ENCODE measurements at places on chromosomes 1 and 21.

DNA sequence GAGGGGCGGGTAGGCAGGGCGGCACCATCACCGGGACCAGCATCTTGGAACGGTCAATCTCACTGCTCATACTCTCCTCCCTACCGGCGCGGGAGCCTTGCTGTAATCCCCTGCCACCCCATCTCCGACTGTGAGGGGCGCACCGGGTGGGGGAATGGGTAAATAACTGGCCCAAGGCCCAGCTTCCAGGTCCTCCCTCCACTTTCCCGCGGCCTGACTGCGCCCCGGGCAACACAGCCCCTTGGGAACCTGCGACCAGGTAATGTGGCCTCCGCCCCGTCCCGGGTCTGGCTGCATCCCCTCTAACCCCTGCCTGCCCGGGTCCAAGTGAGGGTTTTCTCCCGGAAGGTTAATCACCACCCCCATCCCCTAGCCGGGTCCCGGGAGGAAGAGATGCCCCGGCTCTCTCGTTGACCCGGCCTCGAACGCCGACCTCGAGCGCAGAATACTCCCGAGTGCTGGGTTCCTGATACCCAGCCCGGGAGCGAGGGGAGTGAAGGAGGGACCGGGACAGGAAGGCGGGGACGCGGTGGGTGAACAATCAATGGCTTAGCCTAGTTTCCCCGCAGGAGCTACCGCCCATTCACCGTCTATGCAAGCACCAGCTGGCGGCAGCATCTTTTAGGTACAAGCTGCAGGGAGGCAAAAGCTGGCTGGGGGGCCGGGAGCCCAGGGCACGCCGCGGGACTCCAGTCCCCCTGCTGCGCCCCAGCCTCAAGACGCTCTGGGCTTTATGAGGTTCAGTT lies 5.9 kb upstream of the LHX9 start:
- DNase-seq = no peak

GRCh38 chr1:5108740-5109139 lies 454.3 kb downstream of the AJAP1 start:
- no peak for DNase-seq

DNA sequence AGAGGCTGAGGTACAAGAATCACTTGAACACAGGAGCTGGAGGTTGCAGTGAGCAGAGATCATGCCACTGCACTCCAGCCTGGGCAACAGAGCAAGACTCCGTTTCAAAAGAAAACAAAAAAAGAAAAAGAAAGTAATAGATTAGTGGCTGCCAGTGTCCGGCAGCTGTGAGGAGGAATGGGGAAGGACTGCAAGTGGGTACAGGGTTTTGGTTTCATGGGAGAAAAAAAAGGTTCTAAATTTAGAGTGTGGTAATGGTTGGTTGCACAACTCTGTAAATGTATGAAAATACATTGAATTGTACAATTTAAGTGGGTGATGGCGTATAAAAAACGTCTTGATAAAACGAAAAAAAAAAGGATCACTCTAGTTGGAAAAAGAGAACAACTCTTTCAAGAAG lies 6.7 kb downstream of the TAF1A start:
- no peak for DNase-seq

- no peak for DNase-seq
Observed at GRCh38 chr21:45478816-45479669, 63.2 kb downstream of the SLC19A1 start.

- no peak for DNase-seq
Observed at GRCh38 chr1:178921499-178921898, 50.6 kb upstream of the ANGPTL1 start.

DNA sequence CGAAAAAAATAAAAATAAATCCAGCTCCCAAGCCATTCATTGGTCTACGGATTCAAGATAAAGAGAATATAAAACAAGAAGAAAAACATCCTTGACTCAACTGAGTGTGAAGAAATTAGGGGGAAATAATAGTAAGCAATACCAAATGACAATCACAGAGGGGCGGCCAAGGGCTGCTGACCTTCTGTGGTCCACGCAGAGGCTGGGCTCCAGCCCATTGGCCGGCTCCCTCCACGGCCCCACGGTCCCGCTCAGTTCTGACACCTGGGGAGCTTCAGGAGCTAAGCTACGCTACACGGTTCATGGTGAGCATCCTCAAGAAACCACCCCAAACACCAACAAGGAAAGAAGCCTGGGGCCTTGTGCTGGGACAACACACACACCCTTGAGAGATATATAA lies 400 bp upstream of the KRTAP10-12 start:
- no peak for DNase-seq

DNA sequence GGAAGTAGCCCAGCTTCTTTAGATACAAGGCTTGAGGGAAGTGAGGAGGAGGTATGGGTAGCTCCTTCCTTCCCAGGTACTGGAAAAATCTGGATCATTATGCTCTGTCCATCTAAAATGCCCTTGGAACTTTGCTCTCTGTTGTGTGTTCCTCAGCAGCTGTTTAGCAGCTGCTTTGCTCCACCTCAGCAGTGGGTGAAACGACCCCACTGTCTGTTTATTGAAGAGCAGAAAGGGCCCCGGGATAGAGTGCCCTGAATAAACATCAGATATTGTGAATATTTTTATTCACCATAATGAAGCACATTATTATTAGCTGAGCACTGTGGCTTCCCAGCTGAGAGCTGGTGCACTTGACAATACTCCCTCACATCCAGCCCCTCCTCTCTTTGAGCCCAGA lies 237.9 kb downstream of the PBX1 start:
- DNase-seq = no peak

DNA sequence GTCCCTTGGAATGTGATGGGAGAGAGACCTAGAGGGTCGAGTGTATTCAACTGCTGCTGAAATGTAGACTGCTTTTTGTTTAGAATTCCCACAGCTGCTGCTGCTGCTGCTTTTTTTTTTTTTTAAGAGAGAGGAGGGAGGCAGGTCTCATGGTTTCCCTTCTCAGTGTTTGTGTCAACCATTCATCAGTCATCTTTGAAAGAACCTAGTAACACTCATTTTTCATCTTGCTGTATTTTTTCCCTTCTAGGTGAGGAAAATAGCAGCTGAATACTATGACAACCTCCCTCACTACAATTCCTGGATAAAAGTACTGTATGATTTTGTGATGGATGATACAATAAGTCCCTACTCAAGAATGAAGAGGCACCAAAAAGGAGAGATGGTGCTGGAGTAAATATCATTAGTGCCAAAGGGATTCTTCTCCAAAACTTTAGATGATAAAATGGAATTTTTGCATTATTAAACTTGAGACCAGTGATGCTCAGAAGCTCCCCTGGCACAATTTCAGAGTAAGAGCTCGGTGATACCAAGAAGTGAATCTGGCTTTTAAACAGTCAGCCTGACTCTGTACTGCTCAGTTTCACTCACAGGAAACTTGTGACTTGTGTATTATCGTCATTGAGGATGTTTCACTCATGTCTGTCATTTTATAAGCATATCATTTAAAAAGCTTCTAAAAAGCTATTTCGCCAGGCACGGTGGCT lies 9.2 kb downstream of the DEGS1 start:
- no peak for DNase-seq

GRCh38 chr1:231667896-231668506 lies 41.4 kb downstream of the DISC1 start:
- DNase-seq = no peak

GRCh38 chr21:41711416-41712007 lies 55.3 kb downstream of the RIPK4 start:
- no peak for DNase-seq

- DNase-seq = no peak
Observed at GRCh38 chr1:20725189-20726117, 7.0 kb downstream of the SH2D5 start.

- DNase-seq = no peak
Observed at GRCh38 chr1:186409091-186409490, 33.5 kb downstream of the ODR4 start.

- DNase-seq = peak; percentile 55
Observed at GRCh38 chr1:184051485-184052193, at the start of gene TSEN15. Gene TSEN15 (plus strand): TSS chr1:184051730. CDS start chr1:184051756, 26 bp downstream.

DNA sequence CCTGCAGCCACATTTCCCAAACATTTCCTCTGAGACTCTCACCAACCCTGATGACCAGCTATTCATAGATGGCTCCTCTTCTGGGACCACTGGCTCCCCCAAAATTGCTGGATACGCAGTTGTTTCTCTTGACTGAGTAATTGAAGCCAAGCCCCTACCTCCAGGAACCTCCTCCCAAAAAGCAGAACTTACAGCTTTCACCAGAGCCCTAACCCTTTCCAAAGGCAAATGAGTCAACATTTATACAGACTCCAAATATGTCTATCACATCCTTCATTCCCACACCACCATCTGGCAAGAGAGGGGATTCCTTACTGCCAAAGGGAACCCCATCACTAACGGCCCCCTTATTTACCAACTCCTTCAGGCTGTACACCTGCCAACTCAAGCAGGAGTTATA lies 20.3 kb upstream of the CA6 start:
- DNase-seq = no peak

- no peak for DNase-seq
Observed at GRCh38 chr1:237712586-237713157, 178.1 kb downstream of the ZP4 start.

DNA sequence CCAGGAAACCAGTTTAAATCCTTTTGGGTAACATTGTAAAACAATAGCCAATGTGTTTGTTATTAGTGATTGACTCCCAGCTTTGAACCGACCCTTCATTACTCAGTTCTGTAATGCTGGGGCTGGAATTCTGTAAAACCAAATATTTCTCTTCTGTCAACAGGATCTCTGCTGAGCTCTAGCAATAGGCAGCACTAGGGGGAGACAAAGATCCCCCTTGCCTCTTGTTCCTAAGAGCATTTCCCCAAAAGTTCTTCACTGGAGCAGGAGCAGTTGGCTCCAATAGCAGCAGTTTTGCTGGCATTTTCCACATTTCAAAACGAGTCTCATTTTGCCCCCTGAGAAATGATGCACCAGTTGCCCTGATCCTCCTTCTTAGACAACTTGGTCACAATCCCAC lies 1671.1 kb downstream of the MRPL39 start:
- DNase-seq = no peak

- DNase-seq = no peak
Observed at GRCh38 chr1:21752186-21752585, 30.8 kb downstream of the USP48 start.

DNA sequence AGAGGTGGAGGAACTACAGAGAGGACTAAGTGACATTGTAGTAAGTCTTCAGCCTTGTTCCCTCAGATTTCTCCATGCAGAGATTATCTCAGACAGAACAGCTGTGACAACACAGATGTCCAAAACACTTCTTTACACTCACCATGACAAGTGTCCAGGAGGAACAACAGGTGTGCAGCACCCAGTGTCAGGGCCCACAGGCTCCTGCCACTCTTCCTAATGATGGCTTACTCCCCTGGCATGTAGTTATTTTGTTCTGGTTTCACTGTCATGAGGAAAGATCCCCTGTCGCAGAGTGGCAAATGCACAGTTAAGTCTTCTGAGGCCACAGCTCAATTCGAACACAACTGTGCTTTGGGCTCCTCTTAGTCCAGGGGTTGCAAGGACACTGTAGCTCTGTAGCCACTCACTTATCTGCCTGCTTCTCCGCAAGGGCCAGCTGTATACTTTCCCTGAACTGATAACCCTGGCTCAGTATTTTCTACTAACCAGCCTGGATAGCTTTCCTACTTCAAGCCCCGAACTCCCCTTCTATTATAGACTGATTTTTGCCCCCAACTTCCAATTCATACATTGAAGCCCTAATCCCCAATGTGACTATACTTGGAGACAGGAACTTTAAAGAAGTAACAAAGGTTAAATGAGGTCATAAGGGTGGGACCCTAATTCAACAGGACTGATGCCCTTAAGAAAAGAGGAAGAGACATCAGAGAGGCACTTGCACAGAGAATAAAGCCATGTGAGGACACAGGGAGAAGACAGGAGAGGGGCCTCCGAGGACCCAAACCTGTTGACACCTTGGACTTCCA lies 11.1 kb downstream of the PDZK1 start:
- no peak for DNase-seq

- no peak for DNase-seq
Observed at GRCh38 chr1:71047635-71048607, at the start of gene PTGER3. Gene PTGER3 (minus strand): TSS chr1:71047816. CDS start chr1:71047577, 239 bp downstream.

GRCh38 chr1:241457421-241457820 lies 62.1 kb downstream of the FH start:
- DNase-seq = no peak

DNA sequence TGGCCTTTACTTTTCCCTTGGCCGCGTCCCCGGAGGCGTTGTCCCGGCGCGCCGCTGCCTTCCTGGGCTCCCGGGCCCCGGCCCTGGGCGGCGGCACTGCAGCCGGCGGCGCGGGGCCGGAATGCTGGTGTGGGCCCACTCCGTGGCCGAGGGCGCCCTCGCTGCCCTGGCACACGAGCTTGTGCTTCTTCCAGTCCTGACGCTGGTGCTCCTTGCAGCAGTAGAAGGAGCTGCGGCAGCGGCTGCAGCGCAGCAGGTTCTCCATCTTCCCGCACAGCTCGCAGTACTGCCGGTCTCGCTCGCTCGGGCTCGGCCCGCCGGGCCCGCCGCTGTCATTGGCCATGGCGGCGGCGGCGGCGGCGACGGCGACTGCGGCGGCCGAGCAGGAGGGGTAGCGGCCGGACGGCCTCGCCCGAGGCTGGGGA lies 529 bp downstream of the EGLN1 start:
- peak; percentile 5 for DNase-seq

- DNase-seq = no peak
Observed at GRCh38 chr1:61828805-61829204, 86.5 kb downstream of the PATJ start.

GRCh38 chr1:66251546-66251945 lies 282.4 kb upstream of the SGIP1 start:
- no peak for DNase-seq

GRCh38 chr1:96478228-96478627 lies 243.4 kb upstream of the PTBP2 start:
- no peak for DNase-seq

DNA sequence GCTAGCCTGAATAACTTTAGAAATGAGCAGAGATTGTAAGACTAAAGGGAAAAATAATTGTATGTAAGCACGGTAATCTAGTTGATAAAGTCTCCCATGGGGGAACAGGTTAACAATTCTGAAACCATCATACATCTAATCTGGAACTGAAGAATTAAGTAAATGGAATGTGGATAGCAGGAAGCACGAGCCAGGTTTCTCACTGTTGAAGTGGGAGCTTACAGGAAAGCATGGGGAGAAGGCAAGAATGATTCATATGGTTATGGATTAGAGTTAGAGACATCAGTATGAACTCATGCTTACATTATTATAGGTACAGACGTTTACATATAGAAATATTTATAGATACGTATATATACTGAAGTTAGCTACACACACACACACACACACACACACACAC lies 83.0 kb downstream of the LEPR start:
- no peak for DNase-seq

GRCh38 chr1:54786778-54787177 lies 14.3 kb downstream of the TTC22 start:
- no peak for DNase-seq

DNA sequence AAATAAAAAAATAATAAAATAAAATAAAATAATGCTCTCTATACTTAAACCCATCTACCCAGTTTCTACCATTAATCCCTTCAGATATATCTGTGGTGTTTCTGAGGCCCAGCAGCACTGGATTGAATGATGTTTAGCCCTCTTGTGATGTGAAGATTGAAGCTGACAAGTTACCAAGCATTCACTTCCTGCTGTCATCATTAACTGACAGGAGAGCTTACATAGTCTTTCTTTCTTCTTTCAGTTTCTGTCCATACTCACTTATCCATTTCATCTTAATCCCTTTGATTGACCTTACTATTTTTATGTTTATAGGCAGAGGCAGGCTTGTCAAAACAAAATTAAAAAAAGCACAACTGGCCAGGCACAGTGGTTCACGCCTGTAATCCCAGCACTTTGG lies 38.8 kb upstream of the PGD start:
- no peak for DNase-seq

GRCh38 chr21:44418108-44418875 lies 37.0 kb upstream of the LRRC3 start:
- DNase-seq = no peak

All from activated T-helper 1 cell treated with anti-CD3 and anti-CD28 coated beads, Interleukin-2, amount 50 U/mL, for 16 hours (primary cell).